Pulmonary artery endothelial cell (primary cell): ENCODE measurements at places on chromosomes 12 and 14.

DNA sequence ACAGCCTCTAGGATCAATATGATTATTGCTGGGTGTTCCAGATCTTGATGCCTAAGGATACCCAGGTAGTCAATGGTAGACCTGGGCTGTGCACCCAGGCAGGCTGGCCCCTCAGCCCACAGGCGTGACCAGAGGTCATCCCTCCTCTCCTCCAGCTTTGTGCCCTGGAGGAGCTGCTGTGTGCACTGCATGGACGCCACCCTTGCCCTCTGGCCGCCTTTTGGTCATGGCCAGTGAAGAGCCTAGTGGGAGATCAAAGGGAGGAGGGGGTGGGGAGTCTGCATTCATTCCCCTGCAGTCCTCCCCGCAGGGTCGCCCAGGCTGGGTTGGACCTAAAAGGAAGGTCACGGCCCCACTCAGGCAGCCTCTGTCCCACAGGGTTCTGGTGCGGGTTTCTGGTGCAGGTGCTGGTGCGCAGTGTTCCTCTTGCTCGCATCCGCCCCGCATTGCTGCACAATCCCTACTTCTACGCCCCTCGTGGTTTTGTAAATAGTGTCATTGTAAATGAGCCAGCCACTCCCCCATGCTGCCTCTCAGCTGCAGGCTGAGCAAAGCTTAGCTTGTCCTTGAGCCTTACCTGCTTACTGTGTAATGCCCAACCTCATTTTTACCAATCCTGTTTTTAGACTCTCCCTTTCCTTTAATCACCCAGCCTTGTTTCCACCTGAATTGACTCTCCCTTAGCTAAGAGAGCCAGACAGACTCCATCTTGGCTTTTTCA, 55.3 kb downstream of the PSMA6 start:
- DNase-seq, result no peak

- no peak for DNase-seq
Measured at GRCh38 chr14:52327374-52328226, 13.5 kb downstream of the PTGER2 start.

DNA sequence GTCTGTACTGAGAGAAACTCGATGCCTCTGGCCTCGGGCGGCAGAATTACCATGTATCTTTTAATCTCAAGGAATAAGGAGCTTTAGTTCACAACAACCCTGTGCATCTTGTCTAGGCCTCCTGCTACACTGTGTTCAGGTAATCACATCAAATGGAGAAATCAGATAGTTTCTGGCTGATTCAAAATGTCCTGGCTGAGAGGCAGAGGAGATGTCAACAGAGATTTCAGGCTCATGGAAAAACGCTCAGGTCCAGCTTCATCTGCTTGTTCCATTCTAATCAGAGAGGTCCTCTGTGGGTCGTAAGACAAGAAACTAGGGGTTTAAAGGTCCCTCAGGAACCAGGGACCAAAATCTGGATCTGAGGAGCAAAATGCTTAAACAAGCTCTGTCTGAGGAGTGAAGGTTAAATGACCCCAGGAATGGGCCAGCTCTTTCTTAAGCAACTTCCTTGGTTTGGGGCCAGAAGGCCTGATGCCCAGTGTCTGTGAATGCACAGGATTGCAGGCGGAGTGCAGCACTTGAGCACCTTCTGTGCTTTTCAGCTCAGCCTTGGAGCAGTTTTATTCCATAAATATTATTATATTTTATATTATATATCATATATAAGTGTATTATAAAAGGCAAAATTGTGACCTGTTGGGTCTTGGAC, 170.2 kb upstream of the PRICKLE1 start:
- no peak for DNase-seq

- peak; percentile 63 for DNase-seq
Measured at GRCh38 chr14:105301103-105301914, 508 bp upstream of the BRF1 start.

GRCh38 chr14:64465191-64465822, at the start of gene AKAP5:
Gene AKAP5 (plus strand): TSS chr14:64465499. CDS start chr14:64468395, 2,896 bp downstream.
- no peak for DNase-seq

GRCh38 chr14:72479461-72479931, 414.4 kb downstream of the DPF3 start:
- no peak for DNase-seq

DNA sequence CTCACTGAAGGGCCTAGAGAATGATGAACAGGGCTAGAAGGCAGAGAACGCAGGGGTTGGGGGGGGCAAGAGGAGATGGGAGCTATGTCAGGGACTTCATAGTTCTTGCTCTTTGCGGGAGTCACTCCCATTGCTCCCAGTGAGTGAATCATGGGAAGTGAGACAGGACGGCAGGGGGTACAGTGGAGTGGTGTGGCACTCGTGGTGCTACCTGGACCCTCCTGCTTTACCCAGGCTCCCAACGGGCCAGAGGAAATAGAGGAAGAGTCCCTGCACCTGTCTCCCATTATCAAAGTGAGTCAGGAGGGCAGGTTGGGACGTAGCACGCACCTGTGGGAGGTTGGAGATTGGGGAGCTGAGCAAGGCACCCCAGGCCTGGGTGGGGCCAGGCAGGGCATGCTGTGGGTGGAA, 1.3 kb upstream of the KRT8 start:
- no peak for DNase-seq

GRCh38 chr12:89453121-89453978, 71.2 kb downstream of the GALNT4 start:
- no peak for DNase-seq

- DNase-seq, result no peak
Measured at GRCh38 chr14:35295845-35296161, 3.6 kb downstream of the PSMA6 start.

GRCh38 chr12:108825201-108825950, 32.0 kb downstream of the SSH1 start:
- DNase-seq, result no peak

DNA sequence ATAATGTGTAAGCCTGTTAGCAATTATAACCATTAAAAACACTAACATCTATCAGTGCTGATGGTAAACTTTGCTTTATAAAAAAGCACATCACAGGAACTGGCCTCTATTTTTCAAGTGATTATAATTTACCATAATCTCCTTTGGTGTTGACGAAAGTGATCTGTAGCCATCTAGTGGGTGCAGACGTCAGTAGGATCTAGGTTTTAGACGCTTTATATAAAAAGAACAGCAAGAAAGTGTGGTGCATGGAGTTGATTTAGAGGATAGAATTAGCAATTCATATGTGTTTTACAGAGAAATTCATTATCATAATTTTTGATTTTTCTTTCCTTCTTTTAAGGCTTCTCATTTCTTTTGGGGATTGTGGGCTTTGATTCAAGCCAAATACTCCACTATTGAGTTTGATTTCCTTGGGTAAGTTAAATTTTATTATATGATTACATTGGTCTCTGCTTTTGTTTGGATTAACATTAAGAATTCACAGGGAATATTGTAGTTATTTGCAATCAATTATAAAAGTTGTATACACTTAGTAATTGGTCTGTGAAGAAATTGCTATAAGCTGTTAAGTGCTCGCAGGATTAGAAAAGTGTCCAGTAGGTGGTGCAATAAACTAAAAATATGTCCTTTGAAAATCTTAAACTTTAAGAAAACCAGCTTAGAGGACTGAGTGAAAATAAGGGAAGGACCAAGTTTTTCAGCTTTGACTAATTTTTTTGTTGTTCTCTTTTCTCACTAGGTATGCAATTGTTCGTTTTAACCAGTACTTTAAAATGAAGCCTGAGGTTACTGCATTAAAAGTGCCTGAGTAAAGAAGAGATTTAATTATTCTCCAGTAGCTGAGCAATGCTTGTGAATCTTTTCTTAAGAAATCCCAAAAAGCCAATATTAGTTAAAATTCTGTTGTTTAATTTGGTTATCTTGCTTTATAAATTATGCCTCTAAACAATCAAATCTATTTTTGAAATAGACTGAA, 59.5 kb downstream of the ETNK1 start:
- no peak for DNase-seq

GRCh38 chr12:111768159-111768895, 1.6 kb downstream of the ALDH2 start:
- DNase-seq, result no peak

- no peak for DNase-seq
Measured at GRCh38 chr14:104753528-104754212, 723 bp downstream of the SIVA1 start.

GRCh38 chr14:99075771-99076375, 196.1 kb downstream of the BCL11B start:
- no peak for DNase-seq

DNA sequence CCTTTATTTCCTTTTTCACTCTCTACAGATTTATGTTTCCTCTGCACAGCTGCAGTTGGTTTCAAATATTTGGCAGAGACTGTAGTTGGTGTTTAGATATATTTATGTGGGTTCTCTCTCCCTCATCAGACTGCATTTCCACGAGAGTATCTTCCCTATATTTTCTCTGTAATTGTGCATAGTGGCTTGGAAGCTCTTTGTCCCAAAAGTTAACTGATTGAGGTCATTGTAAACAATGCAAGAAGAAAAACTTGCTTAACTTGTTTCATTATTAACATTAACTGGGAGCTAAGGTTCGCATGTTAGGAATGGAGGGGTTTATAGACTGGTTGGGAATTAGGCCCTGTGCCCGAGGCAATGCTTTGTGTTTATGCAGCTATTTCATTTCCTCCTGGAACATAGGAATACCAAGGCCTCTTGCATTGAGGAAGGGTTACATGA, 216.9 kb upstream of the HMGA2 start:
- DNase-seq, result no peak

DNA sequence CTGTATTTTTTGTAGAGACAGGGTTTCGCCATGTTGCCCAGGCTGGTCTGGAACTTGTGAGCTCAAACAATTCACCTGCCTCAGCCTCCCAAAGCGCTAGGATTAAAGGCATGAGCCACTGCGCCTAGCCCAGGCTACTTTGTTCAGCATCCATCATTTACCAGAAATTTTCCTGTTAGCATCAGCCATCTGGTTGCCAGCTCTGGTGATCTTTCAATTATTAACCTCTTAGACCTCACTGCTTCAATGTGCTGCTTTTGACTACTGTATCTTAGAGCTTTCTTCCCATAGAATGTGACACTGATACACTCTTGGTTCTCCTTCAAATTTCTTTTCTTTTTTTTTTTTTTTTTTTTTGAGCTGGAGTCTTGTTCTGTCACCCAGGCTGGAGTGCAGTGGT, 5.4 kb upstream of the AMHR2 start:
- no peak for DNase-seq

DNA sequence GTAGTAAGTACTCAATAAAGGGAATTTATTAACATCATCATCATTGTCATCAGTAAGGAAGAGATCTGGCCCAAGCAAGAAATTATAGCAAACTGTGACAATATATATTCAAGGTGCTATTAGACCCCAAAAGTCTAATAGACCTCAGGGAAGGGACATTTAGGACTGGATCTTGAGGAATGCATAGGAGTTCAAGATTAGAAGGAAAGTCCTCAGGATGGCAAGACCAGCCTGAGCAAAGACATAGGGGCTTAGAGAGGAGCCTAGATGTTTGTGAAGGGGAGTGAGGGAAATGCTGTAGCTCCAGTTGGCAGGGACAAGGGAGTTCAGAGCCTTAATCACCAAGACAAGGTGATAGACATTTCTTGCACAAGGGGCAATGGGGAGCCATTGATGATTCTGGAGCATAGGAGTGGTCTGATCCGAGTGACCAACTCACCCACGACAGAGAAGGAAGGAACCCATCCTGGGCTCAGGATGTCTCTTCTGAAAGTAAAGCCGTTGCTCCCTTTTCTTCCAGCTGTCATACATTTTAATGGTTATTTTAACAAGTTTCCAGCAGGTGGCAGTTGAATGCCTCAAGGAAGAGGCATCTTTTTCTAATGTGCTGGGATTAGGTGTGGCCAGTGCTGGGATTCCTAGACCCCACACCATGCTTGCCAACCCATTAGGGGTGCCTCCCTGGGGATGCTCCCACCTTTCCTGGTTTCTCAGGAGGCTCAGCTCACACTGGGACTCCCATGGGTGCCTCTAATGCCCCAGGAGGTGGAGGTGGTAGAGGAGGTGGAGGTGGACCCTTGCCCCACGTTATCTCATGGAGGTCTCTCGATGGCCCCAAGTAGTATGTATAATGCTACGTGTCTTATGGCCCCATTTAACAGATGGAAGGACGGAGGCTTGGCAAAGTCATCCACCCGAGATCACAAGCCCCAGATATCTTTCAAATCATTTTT, 37.8 kb downstream of the PHETA1 start:
- DNase-seq, result peak; percentile 10

DNA sequence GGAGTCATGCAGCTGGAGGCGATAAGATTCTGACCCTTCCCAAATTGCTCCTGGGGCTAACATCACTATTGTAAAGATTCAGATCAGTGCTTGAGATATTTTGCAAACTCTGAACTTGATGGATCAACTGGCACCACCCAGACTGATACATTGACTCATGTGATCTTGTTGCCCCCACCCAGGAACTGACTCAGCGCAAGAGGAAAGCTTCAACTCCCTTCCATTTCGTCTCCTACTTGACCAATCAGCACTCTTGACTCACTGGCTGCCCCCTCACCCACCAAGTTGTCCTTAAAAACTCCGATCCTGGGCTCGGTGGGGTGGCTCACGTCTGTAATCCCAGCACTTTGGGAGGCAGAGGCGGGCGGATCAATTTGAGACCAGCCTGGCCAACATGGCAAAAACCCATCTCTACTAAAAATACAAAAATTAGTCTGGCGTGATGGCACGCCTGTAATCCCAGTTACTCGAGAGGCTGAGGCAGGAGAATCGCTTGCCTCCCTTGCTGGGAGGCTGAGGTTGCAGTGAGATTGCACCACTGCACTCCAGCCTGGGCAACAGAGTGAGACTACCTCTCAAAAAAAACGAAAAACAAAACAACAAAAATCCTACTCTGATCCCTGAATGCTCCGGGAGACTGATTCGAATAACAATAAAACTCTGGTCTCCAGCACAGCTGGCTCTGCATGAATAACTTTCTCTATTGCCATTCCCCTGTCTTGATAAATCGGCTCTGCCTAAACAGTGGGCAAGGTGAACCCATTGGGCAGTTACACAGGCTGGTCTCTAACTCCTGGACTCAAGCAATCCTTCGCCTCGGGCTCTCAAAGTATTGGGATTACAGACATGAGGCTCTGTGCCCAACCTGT, 9.8 kb upstream of the ARF6 start:
- DNase-seq, result no peak

GRCh38 chr12:64976131-64976530, 145.0 kb downstream of the WIF1 start:
- DNase-seq, result no peak

DNA sequence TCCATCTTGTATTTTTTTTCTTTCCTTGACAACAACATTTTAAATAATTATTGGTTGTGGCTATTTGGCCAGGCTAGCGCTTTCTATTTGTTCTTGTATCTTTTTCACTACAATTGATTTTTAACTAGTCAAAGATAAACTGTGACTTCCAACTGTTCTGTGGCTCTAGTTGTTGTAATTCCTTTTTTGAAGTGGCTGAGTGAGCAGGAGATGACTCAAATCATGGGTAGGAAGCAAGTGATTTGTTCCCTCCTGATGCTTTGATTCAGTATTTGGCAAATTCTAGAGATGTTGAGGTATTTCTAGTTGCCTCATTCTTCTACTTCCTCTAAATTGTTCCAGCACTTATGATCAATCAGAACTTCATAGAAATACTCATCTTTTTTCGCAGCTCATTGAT, 633.5 kb downstream of the RERGL start:
- DNase-seq, result no peak

DNA sequence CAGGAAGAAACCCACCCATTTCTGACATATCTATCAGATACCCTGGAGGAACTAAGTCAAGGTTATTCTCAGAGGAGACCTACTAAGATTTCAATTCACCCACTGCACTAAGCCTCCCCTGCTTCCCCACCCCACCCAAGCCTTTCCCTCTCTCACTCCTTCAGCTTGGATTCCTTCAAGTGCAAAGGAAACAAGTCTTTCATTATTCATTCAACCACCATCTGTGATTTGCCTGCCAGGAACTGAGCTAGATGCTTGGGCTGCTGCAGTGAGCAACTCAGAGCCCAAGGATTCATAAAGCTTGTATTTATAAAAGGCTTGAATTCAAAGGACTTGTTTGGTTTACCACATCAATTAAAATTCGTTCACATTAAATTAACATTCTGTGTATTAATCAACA, 161.3 kb downstream of the GXYLT1 start:
- no peak for DNase-seq
